SK-MEL-5 (cell line): ENCODE measurements at places on chromosomes 3 and 15. TPM values are rescaled to one million over a fixed set of nuclear protein-coding genes. Genes with fewer than 3 reads are reported as not detected.

Gene TMC3
- total RNA-seq: not detected in 2 replicates

Gene RYR3
- total RNA-seq: 0.08 and 0.16 TPM in 2 replicates

Gene MIX23
- 72.7 and 97.1 TPM in 2 replicates for total RNA-seq

Gene SCAANT1
- not detected in 2 replicates for total RNA-seq

Gene TMEM207
- total RNA-seq: 0.19 and 0.21 TPM in 2 replicates

Gene TGM4
- total RNA-seq: not detected in 2 replicates

Gene FLNB
- total RNA-seq: 20.7 and 23.6 TPM in 2 replicates

Gene NRROS
- total RNA-seq: 3.2 and 6.2 TPM in 2 replicates

Gene DPP8
- total RNA-seq: 17.4 and 23.2 TPM in 2 replicates

Gene CPN2
- not detected in 2 replicates for total RNA-seq

Gene SERPINI2
- not detected in 2 replicates for total RNA-seq

Gene ROPN1
- 33.4 and 37.8 TPM in 2 replicates for total RNA-seq

Gene TRIM42
- total RNA-seq: not detected in 2 replicates

Gene GTPBP8
- 19.8 and 19.9 TPM in 2 replicates for total RNA-seq

Gene CYP8B1
- not detected in 2 replicates for total RNA-seq

Gene LOXL1
- 0.32 TPM in 1 of 2 replicates, not detected in the other for total RNA-seq

Gene SGO1
- 12.6 and 13.6 TPM in 2 replicates for total RNA-seq

Gene CP
- 0.43 and 0.53 TPM in 2 replicates for total RNA-seq

Gene SEMA3F
- 1.5 and 2.5 TPM in 2 replicates for total RNA-seq

Gene SEMA7A
- total RNA-seq: 15.5 and 20.9 TPM in 2 replicates

Gene RASL12
- not detected in 2 replicates for total RNA-seq

Gene XCR1
- total RNA-seq: not detected in 2 replicates

Gene BSN
- total RNA-seq: 0.11 and 0.40 TPM in 2 replicates

Gene ZKSCAN7
- total RNA-seq: 1.1 and 2.1 TPM in 2 replicates

Gene RPL39L
- total RNA-seq: 33.8 and 35.6 TPM in 2 replicates

Gene GABRB3
- total RNA-seq: 22.2 and 24.4 TPM in 2 replicates

Gene COPS2
- total RNA-seq: 83.3 and 88.8 TPM in 2 replicates

Gene SYNPR
- total RNA-seq: not detected in 2 replicates

Gene CBLB
- total RNA-seq: 23.0 and 29.3 TPM in 2 replicates

Gene GOLGA8G
- total RNA-seq: not detected in 2 replicates

Gene LRRC3B
- not detected in 2 replicates for total RNA-seq

Gene ITIH1
- not detected in 2 replicates for total RNA-seq

Gene CCR2
- total RNA-seq: not detected in 2 replicates

Gene SLCO2A1
- not detected in 2 replicates for total RNA-seq

Gene GPR156
- 0.08 and 0.29 TPM in 2 replicates for total RNA-seq

Gene PLSCR2
- total RNA-seq: not detected in 2 replicates

Gene PLSCR5
- total RNA-seq: not detected in 2 replicates

Gene SLC9C1
- total RNA-seq: 0.11 and 0.64 TPM in 2 replicates

Gene RPL4
- total RNA-seq: 7,059 and 7,927 TPM in 2 replicates

Gene GPR62
- not detected in 2 replicates for total RNA-seq

Gene CYP11A1
- total RNA-seq: not detected in 2 replicates

Gene LSAMP
- 16.1 and 25.3 TPM in 2 replicates for total RNA-seq

Gene ALDH1A3
- 0.34 and 1.4 TPM in 2 replicates for total RNA-seq

Gene XYLB
- total RNA-seq: 14.0 and 18.1 TPM in 2 replicates

Gene AGBL1
- not detected in 2 replicates for total RNA-seq

Gene THPO
- total RNA-seq: 1.1 TPM in 1 of 2 replicates, not detected in the other

Gene GOLGA8M
- not detected in 2 replicates for total RNA-seq

Gene XRN1
- total RNA-seq: 19.0 and 19.5 TPM in 2 replicates

Gene ADAMTS17
- 1.8 and 2.4 TPM in 2 replicates for total RNA-seq

Gene CPNE9
- total RNA-seq: 0.53 and 0.79 TPM in 2 replicates

Gene GJD2
- total RNA-seq: not detected in 2 replicates

Gene WNT7A
- not detected in 2 replicates for total RNA-seq

Gene TRPM1
- total RNA-seq: 105 and 109 TPM in 2 replicates

Gene MYZAP
- total RNA-seq: 0.21 TPM in 1 of 2 replicates, not detected in the other

Gene FSIP1
- 0.27 and 0.42 TPM in 2 replicates for total RNA-seq

Gene VPS8
- total RNA-seq: 51.5 and 53.0 TPM in 2 replicates

Gene MUC13
- 0.03 TPM in 1 of 2 replicates, not detected in the other for total RNA-seq

Gene HRH1
- not detected in 2 replicates for total RNA-seq

Gene PLIN1
- not detected in 2 replicates for total RNA-seq
